H1 (cell line): ENCODE measurements at places on chromosomes 16 and 17. TPM values are rescaled to one million over a fixed set of nuclear protein-coding genes. Genes with fewer than 3 reads are reported as not detected.

Gene LLGL2
- 64.5 and 66.6 TPM in 2 replicates for total RNA-seq

Gene TBC1D3
- total RNA-seq: not detected in 2 replicates

Gene AURKB
- total RNA-seq: 154 and 160 TPM in 2 replicates

GRCh38 chr17:79406316-79406715 is 204.5 kb downstream of the RBFOX3 start:
- no peak for DNase-seq
- H3K27me3 ChIP-seq: peaks cover 3% of the 10 kb centered on the region; the same call in 1 of the 2 replicates
- peaks cover 9% of the 10 kb centered on the region for H3K4me1 ChIP-seq
- no peak overlapping the region for H3K27ac ChIP-seq

DNA sequence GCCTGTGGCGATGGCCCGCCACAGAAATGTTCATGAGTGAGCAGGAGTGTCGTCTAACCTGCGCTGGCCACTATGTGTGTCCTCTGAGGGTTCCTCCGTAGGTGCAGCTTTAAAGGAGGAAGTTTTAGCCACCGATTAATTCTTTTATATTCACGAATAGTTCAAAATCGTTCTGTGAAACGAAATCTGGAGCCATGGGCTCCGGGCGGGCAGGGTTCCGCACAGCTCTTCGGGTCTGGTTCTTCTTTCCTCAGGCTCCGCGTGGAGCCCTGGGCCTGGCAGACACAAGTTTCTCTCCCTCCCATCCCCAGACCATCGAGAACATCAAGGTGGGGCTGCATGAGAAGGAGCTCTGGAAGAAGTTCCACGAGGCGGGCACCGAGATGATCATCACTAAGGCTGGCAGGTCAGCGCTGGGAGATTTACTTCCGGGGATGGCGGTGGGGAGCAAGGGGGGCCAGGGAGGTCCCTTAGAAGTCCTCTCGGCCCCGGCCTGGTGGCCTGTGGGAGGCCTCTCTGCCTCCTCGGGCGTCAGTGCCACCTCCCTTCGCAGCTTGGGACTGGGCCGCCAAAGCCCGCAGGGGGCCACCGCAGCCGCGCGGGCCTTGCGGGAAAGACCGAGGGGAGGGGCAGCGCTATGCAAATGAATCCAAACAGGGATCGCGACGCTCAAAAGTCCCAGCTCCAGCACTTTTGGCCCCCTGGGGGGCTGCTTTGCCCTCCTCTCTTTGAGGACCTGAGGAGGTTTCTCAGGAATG is 5.2 kb downstream of the TBX4 start:
- no peak overlapping the region for H3K27ac ChIP-seq
- H3K27me3 ChIP-seq: peaks cover 100% of the 10 kb centered on the region
- no peaks in the 10 kb centered on the region for H3K36me3 ChIP-seq
- peak overlapping the region; percentile 47 for H3K4me3 ChIP-seq
- DNase-seq: peak; percentile 63
- peaks cover 10% of the 10 kb centered on the region for H3K4me1 ChIP-seq

GRCh38 chr17:28473542-28473941 is at the start of gene SLC13A2:
TSS of gene SLC13A2 (plus strand) at chr17:28473644. CDS start at chr17:28473713, 69 bp downstream.
- no peaks in the 10 kb centered on the region for H3K36me3 ChIP-seq
- no peaks in the 10 kb centered on the region for H3K4me1 ChIP-seq
- no peak within 1 kb of the TSS for H3K27ac ChIP-seq

DNA sequence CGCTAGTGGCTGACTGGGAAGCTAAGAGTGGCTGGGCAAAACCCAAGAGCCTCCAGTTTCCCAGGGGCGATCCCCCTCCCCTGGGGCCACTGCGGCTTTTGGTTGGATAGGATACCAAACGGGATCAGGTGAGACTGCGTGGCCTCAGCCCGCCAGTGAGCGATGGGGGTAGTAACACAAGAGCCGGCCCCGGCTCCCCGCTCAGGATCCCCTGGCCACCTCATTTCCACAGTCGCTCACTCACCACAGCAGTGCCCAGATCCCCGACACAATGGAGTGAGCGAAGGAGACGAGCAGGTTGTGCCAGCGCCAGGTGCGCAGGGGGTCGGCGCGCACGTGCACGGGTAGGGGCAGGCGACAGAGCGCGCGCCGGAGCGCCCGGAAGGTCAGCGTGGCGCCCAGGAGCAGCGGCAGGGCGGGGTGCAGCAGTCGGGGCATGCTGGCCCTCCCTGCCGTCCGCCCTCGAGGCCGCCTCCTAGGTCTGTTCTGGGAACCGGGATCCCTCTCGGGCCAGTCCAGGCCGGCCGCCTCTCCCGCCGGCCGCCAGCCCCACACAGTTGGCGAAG is 290 bp downstream of the TLCD1 start:
- peak overlapping the region; percentile 57 for H3K4me3 ChIP-seq
- peak overlapping the region; percentile 89 for H3K27ac ChIP-seq
- DNase-seq: peak; percentile 88
- peaks cover 3% of the 10 kb centered on the region for H3K4me1 ChIP-seq
